Choroid plexus epithelial cell (primary cell): ENCODE measurements at places on chromosomes 4 and X.

GRCh38 chrX:137988470-137988869 is 422.5 kb downstream of the ZIC3 start:
- no peak for DNase-seq

- peak; percentile 44 for DNase-seq
Measured at GRCh38 chr4:158929939-158930638, 161.3 kb downstream of the FNIP2 start.

DNA sequence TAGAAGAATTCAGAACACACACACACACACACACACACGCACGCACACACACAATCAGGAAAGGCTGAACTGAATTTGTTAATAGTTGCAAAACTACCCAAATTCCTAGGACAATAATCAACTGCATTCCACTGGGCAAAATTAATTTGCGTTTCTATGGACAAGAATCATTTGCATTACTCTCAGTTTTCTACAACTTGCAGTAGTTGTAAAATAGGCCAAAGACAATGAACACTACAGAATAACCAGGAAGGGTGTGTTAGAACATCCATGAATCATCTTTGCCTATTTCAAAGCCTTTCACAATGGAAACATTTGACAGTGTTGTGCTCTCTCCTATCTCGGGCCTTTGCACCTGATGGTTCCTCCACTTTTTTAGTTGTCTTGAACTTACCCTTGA is 77.1 kb upstream of the IGFBP7 start:
- no peak for DNase-seq

DNA sequence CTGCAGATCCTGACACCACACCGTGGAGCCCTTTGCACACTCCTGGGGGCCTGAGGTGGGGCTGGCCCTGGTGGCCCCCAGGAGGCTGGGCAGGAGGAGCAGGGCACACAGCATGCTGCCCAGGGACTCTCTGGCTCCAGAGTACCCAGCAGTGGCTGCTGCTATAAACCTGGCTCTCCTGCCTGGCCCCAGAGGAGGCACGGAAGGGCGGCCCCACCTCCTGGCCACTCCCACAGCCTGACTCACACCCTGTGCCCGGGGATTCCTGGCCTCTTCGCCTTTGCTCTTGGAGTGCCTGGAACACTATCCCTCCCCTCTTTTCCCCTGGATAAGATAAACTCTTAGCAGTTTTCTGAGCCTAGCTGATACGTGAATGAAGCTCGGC is at the start of gene PSAPL1:
Gene PSAPL1 (minus strand): TSS at position 165 of the 385 bp plus-strand sequence. CDS start 51 bp downstream, at position 114.
- DNase-seq = peak; percentile 31

DNA sequence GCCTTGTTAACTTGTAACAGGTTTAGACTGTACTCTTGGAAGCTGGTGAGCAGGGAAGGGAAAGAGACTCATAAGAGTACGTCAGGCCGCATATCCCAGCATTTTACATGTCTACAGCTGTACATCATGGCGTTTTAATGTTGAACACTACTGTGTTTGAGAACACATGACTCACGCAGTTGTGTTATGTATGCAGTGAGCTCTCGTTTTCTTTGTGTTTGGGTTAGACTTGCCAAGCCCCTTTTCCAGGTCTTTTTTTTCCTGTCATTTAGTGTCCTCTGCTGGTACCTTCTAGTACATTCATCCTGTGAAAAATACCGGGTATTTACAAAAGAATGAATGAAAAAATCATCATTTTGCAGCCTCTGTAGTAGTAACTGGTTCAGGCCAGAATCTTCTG is 35.3 kb downstream of the SMS start:
- peak; percentile 81 for DNase-seq

GRCh38 chr4:20487446-20487845 is 212.8 kb upstream of the PACRGL start:
- DNase-seq = no peak

DNA sequence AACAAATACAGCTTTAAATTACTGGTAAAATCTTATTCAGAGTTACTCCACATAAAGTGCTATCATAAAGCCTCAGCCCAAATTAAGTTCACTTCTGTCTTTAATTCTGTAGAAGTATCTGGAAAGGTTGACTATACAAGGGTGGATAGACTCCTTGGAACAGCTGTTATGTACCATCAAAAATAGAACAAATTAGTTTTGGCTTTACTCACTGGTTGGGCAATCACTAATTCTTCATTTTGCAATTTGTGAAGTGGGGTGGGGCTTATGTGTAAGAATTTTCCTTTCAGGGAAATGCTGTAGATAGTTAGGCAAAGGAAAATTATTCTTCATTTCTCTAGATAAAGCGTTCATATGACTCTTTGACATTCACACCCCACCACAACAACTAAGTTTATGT is 7.8 kb downstream of the DIAPH2 start:
- peak; percentile 26 for DNase-seq

DNA sequence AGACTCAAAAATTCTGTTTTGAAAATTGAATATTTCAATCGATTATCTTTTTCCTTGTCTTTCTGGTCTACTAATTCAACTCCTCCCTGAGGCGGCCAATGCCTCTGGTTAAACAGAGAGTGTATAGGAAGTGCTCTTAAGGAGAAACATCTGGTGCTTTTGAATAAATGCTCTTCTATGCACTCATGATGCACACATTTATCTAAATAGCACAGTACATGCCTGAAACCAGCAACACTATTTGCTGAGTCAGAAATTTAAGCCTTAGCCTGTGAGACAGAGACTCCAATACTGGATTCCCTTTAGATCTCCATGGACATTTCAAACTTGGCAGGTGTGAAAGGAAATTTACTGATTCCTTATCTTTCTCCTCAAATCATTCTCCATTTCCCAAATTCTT is 118.6 kb downstream of the SLIT2 start:
- DNase-seq = peak; percentile 40

DNA sequence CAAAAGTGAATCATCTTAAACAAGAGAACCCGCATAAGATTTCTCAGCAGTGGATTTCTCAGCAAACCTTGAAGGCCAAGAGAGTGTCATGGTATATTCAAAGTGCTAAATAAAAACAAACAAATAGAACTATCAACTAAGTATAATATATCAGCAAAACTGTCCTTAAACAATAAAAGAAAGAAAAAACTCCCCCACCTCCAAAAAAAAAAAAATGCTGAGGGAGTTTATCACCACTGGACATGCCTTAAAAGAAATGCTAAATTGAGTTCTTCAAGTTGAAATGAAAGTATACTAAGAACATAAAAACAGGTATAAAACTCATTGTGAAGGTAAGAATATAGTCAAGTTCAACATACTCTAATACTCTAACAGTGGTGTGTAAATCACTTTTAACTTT is 53.9 kb upstream of the EPGN start:
- DNase-seq = no peak

DNA sequence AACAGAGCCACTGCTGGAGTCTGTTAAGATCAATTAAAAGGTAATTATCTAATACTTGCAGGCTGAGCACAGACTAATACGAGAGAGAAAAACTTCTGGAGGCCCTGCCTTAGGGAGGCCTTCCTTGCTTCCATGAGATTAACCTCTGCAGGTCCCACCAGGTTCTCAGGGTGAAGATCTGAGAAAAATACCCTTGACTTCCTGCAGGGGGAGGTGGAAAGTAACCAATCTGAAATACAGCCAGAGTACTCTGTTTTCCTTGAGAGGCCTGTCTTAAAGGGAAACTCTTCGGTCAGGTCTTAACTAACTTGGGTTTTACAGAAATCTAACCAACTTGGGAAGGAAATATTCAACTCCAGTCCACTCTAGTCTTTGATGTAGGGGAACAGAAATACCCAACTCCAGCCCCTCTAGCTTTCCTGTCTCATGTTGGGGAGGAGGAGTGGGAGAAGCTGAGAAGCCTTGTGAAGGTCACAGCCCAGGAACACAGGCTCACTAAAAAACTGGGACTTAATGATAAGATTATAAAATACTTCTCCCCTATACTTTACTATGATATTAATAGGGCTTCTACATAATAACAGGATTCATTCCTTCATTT is 77.1 kb downstream of the TBCK start:
- peak; percentile 71 for DNase-seq

DNA sequence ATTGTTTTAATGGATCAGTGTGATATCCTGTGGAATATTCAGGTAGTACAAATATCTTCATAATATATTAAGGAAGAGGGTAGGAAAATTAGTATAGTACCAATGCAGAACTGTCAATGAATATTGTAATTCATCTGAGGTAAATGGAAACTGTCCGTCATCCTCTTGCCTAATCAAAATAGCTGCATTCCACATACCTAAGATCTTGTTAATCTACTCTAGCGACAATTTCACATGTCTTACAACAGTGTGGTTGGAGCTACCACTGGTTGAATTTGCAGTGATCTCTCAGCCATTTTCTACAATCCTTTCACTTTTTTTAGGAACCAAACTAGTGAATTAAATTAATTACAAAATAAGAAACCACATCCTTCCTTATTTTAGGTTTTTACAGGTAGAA is 117.5 kb downstream of the PCDH18 start:
- DNase-seq = peak; percentile 50

GRCh38 chr4:109560687-109561461 is 828 bp downstream of the MCUB start:
- DNase-seq = peak; percentile 78

DNA sequence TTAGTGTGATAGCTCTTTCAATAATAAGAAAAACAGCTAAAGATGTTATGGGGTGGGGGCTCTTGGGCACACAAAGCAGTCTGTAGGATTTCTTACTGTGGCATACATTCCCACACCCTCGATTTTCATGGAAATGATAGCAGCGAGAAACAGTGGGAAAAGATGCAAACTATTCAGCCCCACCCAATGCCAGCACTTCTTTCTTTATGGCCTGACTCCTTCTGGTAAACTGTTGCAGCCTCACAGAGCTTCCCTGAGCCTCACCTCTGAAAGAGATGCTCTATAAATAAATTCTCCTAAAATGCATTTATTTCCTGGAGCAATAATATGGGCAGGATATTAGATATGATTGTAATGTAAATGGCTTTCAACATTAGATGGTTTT is 910 bp downstream of the ANK2 start:
- DNase-seq = no peak

- peak; percentile 10 for DNase-seq
Measured at GRCh38 chr4:106034220-106034619, 138.9 kb downstream of the NPNT start.

GRCh38 chr4:87151730-87152129 is 68.7 kb downstream of the KLHL8 start:
- no peak for DNase-seq

GRCh38 chr4:158621729-158622128 is 50.0 kb downstream of the C4orf46 start:
- no peak for DNase-seq

GRCh38 chr4:147498031-147498660 is 17.2 kb downstream of the EDNRA start:
- DNase-seq = peak; percentile 94

DNA sequence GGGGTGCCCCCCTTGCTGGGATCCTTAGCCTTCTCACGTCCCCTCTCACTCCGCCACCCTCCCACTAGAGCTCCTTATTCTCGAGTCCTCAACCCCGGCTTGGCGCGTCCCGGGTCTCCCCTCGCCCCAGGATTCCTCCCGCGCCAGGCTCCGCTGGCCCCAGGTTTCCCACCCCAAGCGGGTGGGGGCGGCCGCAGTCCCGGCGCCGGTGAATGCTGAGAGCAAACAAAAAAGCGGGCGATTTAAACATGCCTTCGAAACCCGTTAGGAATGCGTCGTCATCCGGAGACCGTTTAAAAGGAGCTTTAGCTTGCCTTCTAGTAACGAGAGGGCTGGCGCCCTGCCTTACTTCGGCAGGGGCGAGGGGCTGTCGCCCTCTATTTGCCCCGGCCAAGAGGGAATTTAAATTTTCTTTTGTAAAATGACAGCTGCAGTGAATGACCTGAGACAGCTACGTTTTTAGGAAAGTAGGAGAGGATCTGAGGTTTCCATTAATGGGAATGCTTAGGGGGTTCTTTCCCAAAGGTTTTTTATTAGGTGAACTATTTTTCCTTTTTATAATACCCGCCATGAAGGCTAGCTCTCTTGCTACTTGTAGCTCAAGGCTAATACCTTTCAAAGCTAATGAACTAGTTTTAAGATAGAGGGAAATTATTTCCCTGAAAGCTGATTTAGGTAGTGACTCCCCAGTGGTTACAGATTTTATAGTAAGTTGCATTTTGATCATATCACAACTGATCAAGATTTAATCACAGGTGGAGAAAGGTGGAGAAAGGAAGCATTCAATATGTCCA is 3.1 kb downstream of the JADE1 start:
- DNase-seq = peak; percentile 83

GRCh38 chr4:158728236-158728635 is 5.0 kb upstream of the PPID start:
- no peak for DNase-seq

- peak; percentile 77 for DNase-seq
Measured at GRCh38 chr4:2462218-2462991, 6.5 kb upstream of the RNF4 start.

- no peak for DNase-seq
Measured at GRCh38 chrX:133593531-133593930, 178.2 kb upstream of the GPC4 start.

- DNase-seq = peak; percentile 88
Measured at GRCh38 chr4:6568689-6569332, 6.2 kb upstream of the MAN2B2 start.

GRCh38 chr4:112421911-112422310 is 94.1 kb downstream of the NEUROG2 start:
- DNase-seq = no peak

DNA sequence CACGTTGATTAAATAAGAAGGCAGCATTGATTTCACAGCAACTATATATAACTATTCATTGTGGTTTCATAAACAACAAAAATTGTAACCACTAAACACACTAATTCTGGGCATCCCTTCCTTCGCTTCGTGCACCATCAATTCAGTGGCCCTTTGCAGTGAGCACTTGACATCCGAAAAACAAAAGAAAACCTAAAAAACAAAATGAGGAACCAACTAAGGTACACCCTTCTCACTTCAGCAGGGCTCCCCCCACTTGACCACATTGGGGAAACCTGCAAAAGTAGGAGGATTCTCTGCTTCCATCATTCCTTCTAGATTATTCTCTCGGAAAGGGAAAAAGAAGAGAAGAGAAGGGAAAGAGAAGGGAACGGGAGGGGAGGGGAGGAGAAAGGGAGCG is 28.3 kb downstream of the NBDY start:
- no peak for DNase-seq

- peak; percentile 13 for DNase-seq
Measured at GRCh38 chr4:108118505-108118904, 50.2 kb downstream of the LEF1 start.

GRCh38 chrX:68203646-68204045 is 229.6 kb downstream of the OPHN1 start:
- no peak for DNase-seq

GRCh38 chrX:134679221-134679620 is 20.9 kb upstream of the PLAC1 start:
- DNase-seq = peak; percentile 26

GRCh38 chrX:40013266-40014195 is 84.2 kb downstream of the BCOR start:
- DNase-seq = peak; percentile 64

- no peak for DNase-seq
Measured at GRCh38 chrX:118550792-118551191, 55.2 kb downstream of the DOCK11 start.

DNA sequence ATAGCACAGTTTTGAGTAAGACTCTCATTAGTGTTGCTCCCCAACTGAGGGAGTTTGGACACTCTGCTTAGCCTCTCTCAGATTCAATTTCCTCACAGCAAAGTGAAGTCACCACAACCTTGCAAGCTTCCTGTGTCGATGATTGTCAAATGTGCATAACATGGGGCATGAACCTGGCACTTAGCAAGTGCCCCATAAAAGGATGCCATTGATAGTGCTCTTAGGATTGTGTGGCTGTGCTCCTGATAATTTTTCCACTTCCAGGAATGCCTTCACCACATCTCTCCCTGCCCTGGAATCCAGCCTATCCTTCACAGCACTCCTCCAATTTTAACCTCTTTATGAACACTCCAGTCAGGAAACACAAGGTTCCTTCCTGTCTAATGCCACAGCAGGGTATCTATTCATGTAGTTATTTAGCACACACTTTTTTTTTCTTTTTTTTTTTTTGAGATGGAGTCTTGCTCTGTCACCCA is 309.4 kb downstream of the PPP3CA start:
- no peak for DNase-seq
